ENCODE measurements at places on chromosomes 1 and 21.

DNA sequence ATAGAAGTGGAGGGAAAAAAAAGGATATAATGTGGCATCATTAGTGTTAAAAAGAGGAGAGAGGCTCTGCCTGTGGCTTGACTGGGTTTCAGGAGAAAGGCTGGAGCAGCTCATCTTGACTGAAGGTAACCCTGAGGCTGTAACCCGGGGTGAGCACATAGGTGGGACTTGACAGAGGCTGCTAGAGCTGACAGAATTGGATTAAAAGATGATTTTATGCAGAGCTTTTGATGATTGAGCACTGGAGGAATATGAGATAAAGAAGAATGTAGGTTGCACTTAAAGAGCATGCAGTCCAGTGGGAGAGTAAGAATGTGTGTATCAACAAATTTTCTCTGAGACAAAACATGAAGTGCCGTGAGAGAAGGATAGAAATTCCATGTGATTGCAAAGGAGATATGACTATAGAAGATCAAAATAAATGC, 17.3 kb downstream of the LAMC1 start:
- DNase-seq = no peak

DNA sequence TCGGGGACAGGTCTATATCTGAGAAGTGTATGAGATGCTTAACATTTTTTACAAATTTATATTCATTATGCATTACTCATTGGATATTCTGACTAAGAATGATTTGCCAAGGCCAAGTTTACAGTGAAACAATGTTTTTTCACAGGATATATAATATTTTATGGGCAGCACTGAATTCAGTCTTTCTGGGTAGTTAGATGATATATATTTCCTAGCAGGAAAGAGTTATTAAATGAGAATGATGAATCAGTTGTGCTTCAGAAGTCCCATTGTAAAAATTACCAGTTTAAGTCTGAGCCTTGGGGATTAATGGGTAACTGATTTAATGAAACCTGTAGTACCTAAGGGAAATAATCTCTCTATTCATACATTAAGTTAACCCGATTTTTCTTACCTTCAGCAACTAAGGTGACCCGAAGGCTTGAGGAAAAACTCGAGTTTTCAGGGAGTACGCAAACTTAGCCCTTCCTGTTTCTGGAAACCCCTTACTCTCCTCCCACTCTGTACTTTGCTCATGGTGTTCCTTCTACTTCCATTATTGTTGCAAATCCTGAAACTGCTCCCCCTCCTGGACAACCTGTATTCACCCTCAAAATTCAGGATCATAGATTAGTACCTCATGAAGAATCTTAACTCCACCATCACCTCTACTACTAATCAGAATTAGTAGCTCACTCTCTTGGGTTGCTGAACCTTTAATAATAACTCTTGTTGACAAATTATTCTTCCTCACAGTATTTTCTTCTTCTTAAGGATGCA, 135.1 kb downstream of the AK5 start:
- no peak for DNase-seq

DNA sequence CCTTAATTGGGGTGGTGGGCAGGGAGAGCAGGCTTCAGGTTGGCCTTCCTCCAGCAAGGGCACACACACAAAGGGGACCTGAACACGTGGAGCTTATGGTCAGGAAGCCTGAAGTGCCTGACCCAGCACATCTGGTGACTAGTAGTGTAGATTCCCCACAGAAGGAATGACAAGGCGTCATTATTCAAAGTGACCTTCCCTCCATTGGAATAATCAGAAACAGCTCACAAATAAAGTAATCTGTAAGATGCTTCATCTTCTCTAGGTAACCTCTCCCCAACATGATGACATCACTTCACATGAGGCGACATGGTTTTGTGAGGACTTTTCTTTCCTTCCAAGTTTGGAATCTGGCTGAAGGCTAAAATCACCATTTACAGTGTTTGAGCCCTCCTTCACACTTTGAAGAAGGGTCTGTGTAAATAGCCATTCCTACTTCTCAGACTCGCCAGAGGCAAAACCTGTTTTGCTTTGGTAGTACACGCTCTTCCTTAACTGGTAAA, 32.8 kb upstream of the ERG start:
- DNase-seq = no peak

- DNase-seq = no peak
Observed at GRCh38 chr21:34838956-34839820, 170.4 kb downstream of the CLIC6 start.

- DNase-seq = no peak
Observed at GRCh38 chr21:14620152-14620551, 74.0 kb upstream of the SAMSN1 start.

- DNase-seq = no peak
Observed at GRCh38 chr1:67194209-67194863, 28.1 kb downstream of the IL23R start.

- DNase-seq = no peak
Observed at GRCh38 chr1:154157520-154158306, 2.8 kb upstream of the NUP210L start.
